ENCODE measurements at places on chromosomes 12 and 14.

DNA sequence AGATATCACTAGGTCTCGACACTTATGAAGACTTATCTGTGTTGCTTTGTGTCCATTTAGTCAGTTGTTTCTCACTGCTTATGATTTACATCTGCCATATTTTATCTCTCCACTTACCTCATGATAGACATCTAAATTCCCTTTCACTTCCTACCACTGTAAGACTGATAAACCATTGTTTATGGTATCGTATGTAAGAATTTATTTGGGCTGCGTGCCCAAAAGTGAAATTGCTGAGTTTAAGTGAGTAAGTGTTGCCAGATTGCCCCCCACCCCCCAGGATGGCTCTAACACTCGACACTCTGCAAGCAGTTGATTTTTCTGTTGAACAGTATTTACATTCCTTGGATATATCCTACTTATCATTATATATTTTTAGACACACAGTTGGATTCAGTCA is 69.9 kb upstream of the MON2 start:
- DNase-seq, result no peak

GRCh38 chr12:15693228-15693911 is 95.8 kb downstream of the EPS8 start:
- DNase-seq, result no peak

- DNase-seq, result no peak
These were observed 26.2 kb downstream of the OSBPL8 start for GRCh38 chr12:76533331-76533730.

DNA sequence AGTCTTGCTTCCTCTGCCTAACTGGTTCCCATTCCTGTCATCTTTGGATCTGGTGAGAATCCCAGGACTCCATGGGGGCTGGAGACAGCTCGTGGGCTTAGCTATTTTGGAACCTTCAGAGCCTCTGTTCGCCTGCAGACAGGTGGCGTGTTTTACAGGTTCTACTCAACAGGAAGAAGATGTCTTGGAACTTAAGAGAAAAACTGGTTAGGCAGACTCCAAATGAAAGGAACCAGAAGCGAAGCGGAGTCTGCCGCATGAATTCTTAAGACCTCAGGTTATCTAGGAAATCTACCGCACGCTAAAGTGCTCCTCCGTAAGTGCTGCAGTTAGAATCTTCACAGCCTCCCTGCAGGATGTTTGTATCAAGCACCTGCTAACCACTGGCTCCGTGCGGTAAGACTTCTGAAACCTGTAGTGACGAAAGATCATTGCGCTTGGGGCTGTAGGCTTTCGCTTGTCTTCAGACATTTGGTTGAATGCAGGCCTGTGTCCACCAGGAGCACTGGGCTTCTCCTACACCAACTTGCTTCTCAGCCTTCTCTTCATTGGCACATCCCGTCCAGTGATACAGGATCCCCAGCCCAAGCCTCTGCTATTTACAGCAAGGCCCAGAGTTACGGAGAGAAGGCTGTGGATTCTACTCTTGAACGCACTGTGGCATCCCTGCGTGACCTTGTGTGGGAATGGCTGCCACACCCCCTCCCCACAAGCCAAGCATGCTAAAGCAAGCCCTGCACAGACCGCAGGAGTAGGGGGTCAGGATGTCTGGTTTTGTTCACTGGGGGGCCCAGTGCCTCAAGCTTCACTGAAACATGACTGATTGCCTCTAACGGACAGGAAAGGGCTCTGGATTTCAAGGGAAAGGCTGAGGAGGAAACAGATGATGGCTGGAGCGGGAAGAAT is 35.0 kb downstream of the ACADS start:
- no peak for DNase-seq

GRCh38 chr14:75277008-75277814 is 1.4 kb upstream of the FOS start:
- peak; percentile 89 for DNase-seq

GRCh38 chr14:61064210-61064609 is 83.2 kb downstream of the SLC38A6 start:
- no peak for DNase-seq

DNA sequence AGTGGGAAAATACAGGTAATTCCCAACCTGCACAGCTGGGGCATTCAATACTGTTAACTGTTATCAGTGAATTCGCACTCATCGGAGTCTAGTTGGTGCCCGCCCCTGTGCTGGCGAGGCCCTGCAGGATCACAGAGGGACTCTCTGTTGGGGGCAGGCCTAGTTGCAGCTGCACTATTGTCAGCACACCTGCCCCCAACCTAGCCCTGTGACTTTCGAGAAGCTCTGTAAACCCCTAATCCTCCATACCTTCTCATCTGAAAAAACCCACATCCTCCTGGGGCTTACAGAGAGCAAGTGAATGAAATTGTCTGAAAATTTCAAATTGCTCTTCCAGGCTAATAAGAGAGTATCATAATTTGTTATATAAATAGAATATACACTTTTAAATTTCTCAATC is 132.2 kb upstream of the NUDT4 start:
- no peak for DNase-seq

DNA sequence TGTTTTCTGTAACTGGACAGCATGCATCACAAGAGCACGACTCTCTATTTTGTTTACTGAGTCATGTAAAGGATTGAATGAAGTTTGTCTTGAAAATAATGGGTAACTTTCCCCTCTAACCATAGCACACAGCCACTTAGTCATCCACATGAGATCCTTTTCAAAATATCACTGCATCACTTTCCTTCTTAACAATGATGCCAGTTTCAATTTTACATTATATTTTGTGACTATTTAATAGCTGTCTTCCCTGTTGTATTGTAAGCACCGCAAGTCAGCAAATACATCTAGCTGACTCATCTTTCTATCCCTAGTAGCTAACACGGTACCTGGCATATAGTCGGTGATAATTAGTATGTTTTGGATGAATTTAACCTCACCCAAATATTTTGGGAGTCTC is 83.3 kb upstream of the PPM1H start:
- no peak for DNase-seq

DNA sequence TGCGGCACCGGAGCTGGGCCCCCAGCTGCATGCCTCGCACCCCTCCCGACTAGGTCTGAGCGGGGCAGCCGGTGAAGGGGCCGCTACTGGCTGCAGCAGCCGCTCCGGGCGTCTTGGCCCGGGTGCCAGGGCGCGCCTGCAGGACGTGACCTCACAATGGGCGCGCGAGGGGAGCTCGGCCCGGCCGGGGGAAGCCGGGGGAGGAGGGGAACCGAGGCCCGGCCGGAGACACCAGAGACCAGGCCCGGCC is 353 bp downstream of the BAG5 start:
- no peak for DNase-seq

DNA sequence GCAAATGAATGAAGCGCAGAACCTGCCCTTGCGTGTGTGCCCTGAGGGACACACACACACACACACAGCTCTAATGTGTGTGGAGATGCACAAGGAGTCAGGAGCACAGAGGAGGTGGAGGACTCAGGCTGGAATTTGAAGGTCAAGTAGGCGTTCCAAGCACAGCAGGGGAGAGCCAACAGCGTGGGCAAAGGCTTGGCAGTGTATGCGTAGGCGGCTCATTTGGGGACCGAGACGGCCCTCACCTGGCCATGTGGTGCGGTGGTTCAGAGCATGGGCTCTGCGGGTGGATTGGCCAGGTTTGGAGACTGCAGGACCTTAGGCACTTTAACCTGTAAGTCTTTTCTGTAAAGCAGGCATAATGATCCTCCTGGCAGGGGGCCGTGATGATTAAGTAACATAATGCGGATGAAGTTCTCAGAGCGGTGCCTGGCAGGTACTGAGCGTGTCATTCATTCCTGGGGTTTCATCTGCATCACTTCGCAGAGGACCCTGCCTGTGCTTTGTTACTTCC is 69.5 kb upstream of the SLC24A4 start:
- DNase-seq, result no peak

DNA sequence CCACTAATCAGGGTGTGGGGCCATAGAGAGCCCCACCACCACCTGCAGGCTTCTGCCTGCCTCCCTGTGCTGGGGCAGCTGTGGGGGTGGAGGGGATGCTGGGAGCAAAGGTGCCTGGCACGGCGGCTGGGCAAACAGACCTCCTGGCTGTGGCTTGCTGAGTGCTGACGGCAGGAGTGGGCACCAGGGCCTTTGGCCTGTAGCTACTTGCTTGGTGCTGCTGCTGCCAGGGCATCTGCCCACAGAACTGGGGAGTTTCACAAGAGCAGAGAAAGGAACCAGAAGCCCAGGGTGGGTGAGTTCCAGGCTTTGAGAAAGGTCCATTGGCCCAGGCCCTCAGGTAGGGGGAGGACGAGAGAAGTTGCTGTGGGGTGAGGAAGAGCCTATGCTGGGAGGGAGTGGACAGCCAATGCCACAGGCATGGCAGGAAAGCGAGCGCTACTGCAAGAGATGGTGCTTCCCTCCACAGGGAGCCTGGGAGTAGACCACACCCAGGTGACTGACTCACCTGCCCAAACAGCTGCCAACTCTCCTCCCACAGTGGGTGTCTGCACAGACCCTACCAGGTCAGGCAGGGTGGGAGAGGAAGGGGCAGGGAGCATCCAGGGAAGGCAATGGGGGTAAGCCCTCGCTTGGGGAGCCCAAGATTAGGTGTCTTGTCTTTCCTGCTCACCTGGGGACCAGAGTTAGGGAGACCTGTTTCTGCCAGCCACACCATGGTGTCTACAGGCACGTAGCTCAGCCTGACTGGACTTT is 39.0 kb upstream of the HDAC7 start:
- no peak for DNase-seq

All from Calu3 (cell line).